ENCODE measurements at places on chromosomes 13 and 19. TPM values are rescaled to one million over a fixed set of nuclear protein-coding genes. Genes with fewer than 3 reads are reported as not detected.

GRCh38 chr19:48271531-48272151 is 1.8 kb downstream of the ZNF114 start:
- H3K36me3 ChIP-seq = no peaks in the 10 kb centered on the region
- no peak overlapping the region for H3K27ac ChIP-seq
- H3K4me3 ChIP-seq = peak overlapping the region; percentile 83
- no peaks in the 10 kb centered on the region for H3K27me3 ChIP-seq
- DNase-seq = peak; percentile 88

DNA sequence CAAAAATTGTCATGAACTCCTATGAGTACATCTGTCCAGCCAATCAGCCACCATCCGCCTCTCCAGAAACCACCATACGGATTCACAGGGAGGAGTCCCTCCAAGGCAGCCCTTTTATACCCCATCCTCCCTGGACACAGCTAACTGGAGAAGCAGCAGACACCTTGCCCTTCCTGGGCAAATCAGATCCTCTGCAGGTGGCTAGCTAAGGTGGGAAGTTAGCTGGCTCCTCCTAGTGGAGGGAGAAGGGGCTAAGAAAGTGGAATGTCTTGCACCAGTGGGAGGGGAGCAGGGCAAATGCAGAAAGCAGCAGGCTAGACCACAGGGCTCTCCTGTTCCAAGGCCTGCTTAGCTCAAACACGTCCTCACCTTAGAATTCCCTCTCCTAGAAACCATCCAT is 46.2 kb upstream of the UQCRFS1 start:
- no peaks in the 10 kb centered on the region for H3K4me1 ChIP-seq
- no peaks in the 10 kb centered on the region for H3K36me3 ChIP-seq
- H3K27me3 ChIP-seq = no peaks in the 10 kb centered on the region

DNA sequence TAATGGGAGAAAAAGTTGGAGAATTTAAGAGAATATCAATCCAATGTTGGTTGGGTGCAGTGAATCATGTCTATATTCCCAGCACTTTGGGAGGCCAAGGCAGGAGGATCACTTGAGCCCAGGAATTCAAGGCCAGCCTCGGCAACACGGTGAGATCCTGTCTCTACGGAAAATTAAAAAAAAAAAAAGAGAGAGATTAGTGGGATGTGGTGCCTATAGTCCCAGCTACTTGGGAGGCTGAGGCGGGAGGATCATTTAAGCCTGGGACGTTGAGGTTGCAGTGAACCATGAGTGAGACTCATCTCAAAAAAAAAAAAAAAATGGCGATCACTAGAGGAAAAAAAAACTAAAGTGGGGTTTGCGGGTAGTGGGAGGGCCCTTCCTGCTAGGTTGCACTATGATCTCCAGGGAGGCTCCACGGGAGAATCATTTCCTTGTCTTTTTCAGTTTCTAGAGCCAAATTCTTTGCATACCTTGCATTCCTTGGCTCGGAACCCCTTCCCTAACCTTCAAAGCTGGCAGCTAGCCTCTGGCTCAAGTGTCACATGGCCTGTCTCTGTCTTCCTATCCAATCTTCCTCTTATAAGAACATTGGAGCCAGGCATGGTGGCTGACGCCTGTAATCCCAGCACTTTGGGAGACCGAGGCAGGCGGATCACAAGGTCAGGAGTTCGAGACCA is 5.8 kb upstream of the ERCC2 start:
- H3K4me1 ChIP-seq = no peaks in the 10 kb centered on the region
- no peaks in the 10 kb centered on the region for H3K27me3 ChIP-seq
- DNase-seq = peak; percentile 90
- no peaks in the 10 kb centered on the region for H3K36me3 ChIP-seq
- H3K27ac ChIP-seq = no peak overlapping the region

The TSKS gene
- total RNA-seq = 0.50 TPM

The ZNF709 gene
- total RNA-seq = 5.7 TPM

The SGCG gene
- 0.50 TPM for total RNA-seq

The BCAM gene
- total RNA-seq = 748 TPM
